ENCODE measurements at places on chromosomes 5 and 9.
A peak's percentile ranks its signal among the peaks of the same experiment; 100 is the strongest.

GRCh38 chr5:43313854-43314457 lies 744 bp upstream of the HMGCS1 start:
- no peak for DNase-seq

- DNase-seq, result no peak
These were observed 43.1 kb downstream of the TRIO start for GRCh38 chr5:14186059-14186830.

- DNase-seq, result no peak
These were observed 127.9 kb downstream of the EFNA5 start for GRCh38 chr5:107542831-107543231.

DNA sequence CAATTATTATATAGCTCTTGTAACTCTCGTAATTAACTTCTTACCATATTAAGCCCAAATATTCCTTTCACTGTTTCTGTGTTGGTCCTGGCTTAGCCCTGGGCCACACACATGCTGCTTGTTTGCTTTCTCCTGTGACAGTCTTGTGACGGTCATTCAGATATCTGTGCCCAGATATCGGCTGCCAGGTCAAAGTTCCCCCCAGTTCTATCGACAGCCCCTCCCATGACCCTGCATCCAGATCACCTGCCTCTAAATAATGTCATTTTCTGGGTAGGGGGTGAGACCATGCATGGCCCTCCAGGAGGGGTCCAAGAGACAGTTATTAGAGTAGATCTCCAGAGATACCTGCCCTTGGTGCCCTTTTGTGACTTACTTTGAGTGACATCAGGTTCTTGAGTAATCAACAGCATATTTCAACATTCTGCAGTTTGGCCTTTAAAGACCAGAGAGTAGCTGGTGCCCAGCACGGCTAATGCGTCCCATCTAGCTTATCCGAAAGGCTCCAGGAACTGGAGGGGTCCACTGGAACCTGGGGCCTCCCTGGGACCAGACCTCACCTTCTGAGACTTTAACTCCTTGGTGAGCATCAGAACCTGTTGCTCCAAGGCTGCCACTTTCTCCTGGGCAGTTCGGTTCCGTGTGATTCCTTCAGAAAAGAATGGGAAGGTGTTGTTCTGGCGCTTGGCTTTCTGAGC lies 26.9 kb downstream of the TBC1D2 start:
- DNase-seq, result no peak

DNA sequence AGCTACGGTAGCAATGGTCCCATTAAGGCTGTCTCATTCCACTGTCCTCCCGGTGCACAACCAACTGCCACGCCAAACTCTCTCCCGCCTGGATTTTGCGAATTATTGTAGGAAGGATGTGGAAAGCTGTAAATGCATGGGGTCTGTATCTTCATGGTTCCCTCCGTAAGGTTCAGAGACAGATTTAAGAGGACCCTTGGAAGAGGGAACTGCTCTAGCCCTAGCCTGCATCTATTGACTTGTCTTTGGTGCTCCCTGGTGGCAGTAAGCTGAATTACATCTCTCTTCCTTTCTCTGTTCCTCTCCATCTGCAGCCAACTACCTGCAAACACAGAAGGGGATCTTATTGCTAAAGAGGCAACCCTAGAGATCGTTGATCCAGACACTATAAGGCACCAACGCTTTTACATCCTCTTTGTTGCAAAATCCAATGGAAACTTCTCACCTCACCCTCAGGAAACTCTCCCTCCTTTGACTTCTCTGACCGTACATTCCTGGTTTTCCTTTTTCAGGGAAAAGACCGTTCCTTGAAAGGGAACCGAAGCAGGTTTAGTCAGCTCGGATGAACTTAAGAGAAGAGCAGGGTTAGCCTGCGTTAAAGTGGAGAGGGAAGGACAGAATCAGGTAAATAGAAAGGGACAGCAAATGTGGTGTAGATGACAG lies 11.9 kb downstream of the CAPSL start:
- DNase-seq, result peak; percentile 33

DNA sequence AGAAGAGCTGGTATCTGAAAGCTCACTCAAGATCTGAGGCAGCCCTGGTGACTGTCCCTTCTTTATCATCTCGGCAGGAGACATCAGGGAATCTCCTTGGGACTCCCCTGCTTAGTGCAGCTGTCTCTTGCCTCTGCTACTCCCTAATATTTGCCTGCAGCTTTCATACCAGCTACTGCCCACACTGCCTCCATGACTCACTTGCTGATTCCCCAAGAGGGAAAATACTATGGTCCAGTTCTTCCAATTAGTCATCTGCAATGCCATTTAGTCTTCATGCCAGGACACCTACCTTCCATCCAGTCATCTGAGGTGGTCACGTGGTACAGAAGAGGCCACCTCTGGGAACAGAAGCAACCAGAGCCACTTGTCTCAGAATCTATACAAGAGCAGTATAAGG lies 270.8 kb downstream of the NTRK2 start:
- DNase-seq, result no peak

- no peak for DNase-seq
These were observed 1.8 kb downstream of the LHX6 start for GRCh38 chr9:122226758-122227574.

DNA sequence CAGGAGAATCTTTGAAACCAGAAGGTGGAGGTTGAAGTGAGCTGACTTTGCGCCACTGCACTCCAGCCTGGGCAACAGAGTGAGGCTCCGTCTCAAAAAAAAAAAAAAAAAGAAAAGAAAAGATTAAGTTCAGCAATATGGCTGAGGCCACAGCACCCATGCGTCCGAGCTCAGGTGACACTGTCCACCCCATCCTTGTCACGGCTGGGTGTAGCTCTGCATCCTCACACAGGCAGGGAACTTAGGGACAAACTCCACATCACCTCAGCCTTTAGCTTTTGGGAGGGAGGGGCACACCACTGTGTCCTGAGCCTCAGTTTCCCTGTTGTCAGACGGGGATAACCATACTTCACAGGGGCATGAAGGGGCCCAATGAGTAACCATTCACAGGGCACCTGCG lies 15.5 kb downstream of the FGD3 start:
- DNase-seq, result no peak

DNA sequence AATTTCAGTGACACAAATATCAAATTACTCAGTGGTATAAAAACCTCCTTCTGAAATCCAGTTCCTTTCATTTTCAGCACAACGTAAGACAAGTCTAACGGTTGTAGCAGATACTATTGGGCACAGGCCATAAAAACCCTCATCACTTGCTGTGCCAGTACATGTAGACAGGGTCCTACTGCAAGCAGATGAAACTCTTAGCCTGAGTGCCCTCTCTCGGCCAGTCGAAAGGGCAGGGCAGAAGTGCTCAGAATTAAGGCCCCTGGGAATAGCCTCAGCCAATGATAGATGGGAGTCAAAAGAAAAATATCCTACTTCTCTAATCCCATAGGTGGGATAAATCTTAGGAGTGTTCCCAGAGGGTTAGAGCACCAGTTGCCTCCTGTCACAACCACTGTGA lies 168.5 kb upstream of the FER start:
- no peak for DNase-seq

DNA sequence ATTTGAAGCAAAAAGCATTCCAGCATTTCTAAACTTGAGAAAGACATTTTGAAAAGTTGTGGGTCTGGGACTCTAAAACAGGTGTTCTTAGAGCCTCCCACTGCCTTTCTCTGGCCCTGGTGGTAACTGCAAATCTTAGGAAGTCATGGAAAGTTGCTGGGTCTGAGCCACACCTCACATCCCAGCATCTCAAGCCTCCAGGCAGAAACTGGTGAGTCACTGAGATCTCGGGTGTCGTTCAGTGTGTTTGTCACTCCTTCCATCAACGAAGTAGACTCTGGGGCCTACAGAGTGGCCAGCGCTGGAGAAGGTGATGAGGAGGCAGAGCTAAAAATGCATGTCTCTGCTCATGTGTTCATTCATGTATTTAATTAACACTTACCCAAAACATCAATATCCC lies 59.6 kb upstream of the C5orf58 start:
- no peak for DNase-seq

DNA sequence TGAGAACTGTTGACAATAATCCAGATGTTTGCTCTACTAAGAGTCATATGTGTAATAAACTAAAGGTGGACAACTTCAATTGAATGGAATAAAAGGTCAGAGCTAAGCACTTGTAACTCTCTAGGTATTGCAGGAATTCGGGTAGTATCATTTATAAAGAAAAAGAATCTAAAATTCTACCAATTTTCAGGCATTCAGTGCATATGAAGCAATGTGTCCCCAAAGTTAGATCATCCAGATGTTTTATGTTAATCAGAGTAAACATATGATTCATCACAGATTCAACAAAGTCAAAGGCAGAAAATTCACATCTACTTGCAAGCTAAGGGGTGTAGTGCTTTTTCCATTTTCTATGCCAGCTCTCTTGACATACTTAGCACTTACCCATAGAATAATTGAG lies 477.1 kb downstream of the PDE4D start:
- no peak for DNase-seq

DNA sequence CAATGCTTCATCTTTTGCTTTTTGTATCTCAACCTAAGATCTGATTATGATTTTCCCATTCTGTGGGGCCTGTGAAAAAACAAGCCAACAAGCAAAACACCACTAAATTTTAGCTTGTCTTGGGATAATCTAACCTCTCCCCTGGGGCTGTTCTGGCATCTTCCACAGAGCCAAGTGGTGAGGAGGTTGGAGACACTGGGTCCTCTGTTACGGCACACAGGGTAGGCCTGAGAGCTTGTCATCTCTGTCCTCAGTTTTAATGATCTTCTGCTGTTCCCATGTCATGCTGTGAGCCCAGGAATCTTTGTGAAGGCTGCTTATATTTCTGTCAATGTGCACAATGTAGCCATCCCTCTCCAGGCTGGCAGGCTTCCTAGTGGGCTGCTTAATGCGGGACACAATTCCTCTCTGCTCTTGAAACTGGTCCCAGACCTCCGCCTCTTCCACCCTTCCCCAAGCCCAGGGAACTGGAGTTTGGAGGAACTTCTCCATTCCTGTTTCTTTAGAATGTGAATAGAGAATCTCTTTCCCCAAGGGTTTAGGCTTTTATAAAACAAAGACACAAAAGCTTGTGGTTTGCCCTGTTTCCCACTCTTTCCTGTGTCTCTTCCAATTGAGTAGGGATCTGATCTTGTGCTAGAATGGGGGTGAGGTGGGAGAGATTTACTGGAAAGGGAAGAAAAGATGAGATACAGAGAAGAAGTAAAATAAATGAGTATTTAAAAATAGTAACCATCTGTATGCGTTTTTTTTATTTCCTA lies 30.9 kb upstream of the SEMA6A start:
- no peak for DNase-seq

DNA sequence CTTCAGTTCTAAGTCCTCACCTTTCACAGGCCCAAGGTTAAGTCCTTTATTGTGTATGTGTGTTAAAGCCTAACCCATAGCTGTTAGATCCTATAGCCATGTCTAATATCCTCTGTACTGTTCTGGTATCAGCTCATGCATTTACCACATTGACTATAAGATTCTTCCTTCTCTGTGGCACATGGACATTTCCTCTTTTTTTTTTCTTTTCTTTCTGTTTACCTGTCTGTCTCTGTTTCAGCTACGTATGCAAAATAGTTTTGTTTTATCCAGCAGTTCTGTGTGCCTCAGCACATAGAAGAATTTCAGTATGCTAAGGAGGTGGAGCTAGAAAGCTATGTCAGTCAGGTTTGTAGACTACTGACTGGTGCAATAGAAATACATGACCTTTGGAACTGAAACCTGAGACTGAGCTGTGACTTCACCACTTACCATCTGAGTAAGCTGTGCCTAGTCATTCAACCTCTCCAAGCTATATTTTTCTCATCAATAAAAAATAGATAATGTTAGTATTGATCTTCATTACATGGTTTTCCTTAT lies 155.6 kb upstream of the VLDLR start:
- no peak for DNase-seq

- DNase-seq, result no peak
These were observed 150.3 kb downstream of the UNC13B start for GRCh38 chr9:35311891-35312639.

- DNase-seq, result no peak
These were observed 4.0 kb downstream of the MEF2C start for GRCh38 chr5:88878976-88879375.

DNA sequence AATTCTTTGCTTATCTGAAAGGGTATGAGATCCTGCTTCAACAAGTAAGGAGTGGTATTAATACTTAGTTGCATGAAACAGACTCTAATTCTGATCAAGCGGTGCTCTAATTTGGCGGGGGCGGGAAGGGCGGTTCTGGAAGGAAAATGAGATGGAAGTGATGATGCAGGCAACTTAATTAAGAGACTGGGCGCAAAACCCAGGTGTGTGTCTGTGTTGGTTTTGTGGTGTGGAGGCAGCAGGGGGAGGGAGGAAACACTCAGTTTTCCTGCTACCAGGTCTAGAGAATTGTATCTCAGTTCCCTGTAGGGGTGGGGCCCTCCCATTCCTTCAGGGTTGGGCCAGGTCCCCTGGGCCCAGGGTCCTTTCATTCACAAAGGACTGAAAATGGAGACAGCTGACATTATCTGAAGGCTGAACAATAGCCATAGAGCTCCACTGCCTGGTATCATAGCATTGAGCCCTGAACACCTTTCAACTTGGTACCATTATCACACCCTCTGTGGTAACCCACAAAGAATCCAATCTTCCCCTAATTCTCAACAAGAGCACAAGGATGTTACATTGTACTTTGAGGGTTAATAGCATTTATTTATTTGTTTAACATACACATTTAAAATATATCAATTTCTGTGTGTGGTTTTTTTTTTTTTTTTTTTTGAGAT lies 17.2 kb upstream of the C5orf47 start:
- no peak for DNase-seq

GRCh38 chr5:118439831-118440230 lies 548.5 kb downstream of the DTWD2 start:
- no peak for DNase-seq

- no peak for DNase-seq
These were observed 196.4 kb downstream of the TRPM3 start for GRCh38 chr9:70924895-70925547.

DNA sequence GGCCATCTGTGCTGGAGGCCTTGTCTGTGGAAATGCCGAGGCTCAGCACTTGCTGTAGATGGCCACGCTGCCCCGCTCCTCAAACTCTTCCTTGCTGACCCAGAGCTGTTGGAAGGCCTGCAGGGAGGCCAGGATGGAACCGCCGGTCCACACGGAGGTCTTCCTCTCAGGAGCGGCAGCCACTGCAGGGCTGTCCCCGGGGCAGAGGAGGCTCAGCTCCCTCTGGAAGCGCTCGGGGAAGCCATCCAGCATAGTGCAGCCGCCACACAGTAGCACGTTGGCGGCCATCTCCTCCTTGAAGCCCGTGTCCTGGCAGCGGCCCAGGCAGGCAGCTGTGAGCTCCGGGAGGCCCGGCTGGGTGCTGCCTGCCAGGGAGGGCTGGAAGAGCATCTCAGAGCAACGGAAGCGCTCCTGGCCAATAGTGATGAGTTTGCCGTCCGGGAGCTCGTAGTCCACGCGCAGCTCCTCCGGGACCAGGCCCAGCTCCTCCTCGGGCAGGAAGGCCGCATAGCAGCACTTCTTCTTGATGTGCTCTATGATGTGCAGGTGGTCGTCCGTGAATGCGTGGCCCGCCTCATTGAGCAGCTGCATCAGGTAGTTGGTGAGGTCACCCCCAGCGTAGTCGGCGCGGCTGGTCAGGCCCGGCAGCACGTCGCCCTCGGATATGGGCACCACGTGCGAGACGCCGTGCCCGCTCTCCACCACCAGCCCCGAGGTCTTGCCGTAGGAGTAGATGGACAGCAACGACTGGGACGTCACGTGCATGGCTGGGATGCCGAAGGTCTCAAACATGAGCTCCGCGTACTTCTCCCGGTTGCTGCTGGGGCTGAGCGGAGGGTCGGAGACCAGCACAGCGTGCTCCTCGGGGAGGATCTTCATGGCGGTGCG lies 901 bp downstream of the ACTL7B start:
- no peak for DNase-seq
